Activated naive CD8-positive, alpha-beta T cell treated with anti-CD3 and anti-CD28 coated beads for 36 hours (primary cell): ENCODE measurements at places on chromosomes 1 and 21.

DNA sequence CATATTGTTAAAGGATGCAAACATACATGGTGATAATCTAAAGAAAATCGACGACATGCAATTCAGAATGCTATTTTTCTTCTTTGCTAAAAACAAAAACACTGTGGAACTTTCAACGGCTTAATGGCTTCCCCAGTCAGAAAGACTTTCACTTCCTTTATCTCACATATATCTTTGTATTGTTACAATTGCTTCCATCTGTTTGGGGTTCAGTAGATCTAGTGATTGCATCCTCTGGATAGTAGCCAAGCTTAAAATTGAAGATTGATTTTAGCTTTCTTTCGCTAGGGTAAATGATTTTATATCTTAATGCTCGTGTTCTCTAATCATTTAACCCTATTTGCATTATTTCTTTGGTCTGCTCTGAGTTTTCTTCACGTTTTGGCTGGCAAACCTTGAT lies 31.8 kb upstream of the ADAMTS1 start:
- no peak for DNase-seq

- peak; percentile 77 for DNase-seq
Measured at GRCh38 chr1:148318123-148318903, 164.8 kb downstream of the PPIAL4G start.

- no peak for DNase-seq
Measured at GRCh38 chr1:32695098-32695904, 7.3 kb downstream of the SYNC start.

DNA sequence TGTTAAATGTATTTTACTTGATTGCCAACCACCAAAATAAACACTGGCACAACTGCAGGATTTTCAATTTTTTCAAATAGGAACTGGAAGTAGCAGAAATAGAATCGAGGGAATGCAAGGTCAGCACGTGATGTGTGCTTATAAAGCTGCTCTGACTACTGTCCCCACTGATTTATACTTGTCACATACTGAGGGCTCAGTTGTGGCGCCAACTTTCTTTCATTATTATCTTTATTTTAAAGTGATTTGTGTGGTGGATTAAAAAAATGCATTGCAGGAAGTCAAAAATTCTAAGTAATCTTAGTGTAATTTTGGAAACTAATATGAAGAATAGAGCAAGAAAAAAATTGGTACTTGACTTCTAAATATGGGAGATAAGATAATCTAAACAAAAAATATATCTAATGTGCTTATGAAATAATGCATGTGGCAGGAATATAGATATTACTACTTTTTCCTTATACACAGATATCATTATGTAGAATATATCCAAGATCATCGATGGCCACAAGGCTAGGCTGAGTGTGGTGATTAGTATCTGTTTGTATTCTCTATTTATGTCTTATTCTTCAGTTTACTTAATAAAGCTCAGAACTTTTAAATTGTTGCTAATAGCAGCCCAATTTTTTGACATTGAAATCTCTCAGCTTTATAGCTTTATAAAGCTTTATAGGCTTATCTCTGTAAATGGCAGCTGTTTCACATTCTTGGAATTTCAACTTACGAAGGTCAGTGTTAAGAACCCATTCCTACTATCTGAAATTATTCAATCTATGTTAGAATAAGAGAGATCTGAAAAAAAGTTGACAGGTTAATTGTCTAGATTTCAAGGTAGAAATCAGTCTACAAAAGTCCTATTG lies 404.5 kb upstream of the ADAMTS5 start:
- no peak for DNase-seq

- DNase-seq, result no peak
Measured at GRCh38 chr1:61241411-61241838, 159.1 kb downstream of the NFIA start.

DNA sequence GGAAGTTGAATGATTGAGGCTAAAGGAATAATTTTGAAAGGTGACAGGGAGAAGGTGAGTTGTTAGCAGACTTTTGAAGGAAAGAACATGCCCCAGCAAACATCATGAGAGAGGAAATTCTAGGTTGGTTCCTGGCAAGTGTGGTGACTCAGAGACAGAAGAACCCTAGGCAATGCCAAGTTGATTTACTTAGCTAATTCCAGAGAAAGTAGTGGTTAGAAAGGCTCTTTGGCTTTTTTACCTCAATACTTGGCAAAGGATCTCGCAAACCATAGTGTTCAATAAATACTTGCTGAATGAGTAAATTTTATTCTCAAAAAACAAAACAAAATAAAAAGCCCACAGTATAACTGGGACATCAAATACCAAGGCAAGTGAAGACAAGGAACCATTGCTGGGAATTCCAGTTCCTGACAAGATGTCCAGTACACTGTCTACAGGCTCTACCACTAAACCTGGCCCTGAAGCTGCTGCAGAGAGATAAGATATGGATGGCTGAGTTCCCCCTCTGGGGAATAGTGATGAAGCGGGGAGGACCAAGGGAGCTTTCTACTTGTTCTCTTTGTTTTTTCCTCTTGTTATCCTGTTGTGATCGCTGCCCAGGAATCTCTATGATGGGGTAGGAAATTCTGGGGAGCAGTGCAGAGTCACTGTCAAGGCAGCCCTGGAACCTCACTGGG lies 48.2 kb downstream of the IL12RB2 start:
- no peak for DNase-seq
